CD4-positive, alpha-beta T cell treated with Interleukin-15 for 1 hour (primary cell): ENCODE measurements at places on chromosomes 2 and 18.

DNA sequence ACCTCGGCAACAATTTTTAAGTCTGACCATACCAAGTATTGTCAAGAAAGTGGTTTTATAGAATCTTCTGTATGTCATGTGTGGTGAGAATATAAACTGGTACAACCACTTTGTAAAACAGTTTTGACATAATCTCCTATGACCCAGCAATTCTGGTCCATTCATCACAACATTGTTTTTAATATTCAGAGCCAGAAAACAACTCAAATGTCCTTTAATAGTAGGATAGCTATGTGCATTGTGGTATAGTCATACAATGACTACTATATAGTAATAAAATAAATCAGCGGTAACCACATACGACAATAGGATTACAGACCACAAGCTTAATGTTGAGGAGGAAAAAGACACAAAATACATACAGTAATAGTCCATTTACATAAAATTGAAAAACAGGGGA is 175.2 kb upstream of the SPATS2L start:
- DNase-seq, result no peak

- DNase-seq, result no peak
These were observed 9.0 kb upstream of the SLC20A1 start for GRCh38 chr2:112636605-112637288.

GRCh38 chr18:56112013-56112749 is 524.2 kb upstream of the TCF4 start:
- no peak for DNase-seq

DNA sequence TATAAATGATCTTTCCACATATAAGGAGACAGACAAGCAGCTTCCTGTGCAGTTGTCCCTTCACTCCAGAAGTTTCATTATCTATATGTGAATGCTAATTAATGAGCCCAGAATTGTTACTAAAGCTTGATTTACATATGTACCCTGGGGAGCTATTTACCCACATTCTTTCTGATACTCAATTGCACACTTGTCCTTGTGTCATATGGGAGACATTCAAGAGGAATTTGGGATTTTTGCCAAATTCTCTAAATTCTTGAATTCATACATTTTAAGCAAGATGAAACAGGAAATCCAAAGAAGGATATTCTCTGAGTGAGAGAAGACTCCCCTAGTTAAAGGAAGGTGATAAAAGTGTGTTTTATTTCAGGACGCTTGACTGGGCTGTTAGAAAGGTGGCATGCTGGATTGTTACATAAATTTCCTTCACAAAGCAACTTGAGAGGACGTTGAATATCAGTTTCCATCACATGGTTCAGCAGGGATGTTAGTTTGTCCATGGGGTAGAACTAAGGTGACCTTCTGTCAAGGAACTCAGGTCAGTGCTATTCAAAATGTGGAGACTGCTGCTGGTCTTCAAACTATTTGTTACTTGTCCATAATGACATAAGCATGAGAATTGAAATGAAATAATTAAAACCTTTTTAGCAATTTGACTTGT is 368.2 kb downstream of the IRS1 start:
- DNase-seq, result no peak

DNA sequence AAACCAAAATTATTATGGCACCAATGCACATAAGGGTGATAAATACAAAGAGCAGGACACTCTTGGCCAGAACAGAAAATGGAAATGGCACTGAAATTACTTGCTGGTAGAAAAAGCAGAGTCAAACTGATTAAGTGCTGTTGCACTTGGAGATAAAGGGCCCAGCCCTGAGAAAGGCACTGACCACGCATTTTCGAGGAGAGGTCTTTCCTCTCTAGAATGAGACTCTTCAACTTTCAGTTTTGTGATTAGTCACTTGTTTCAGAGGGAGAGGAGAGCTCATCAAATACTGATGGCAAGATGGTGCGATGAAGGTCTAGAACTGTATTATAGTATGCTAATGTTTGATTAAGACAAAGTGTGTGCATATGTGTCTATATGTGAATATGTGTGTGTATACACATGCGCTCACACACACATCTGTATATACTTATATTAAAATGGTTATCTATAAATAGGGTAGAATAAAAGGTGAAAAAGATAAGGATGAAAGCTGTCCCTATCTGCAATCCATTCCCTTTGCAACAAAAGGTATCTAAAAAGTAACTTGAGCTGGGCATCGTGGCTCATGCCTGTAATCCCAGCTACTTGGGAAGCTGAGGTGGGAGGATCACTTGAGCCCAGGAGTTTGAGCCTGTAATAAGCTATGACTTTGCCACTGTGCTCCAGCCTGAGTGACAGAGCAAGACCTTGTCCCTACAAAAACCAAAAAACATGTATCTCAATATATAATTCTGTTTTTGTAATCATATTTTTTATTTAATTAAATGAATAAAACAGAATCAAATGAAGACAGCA is 48.8 kb upstream of the ZDBF2 start:
- no peak for DNase-seq

- DNase-seq, result no peak
These were observed 490.9 kb downstream of the STK39 start for GRCh38 chr2:167756446-167756845.

DNA sequence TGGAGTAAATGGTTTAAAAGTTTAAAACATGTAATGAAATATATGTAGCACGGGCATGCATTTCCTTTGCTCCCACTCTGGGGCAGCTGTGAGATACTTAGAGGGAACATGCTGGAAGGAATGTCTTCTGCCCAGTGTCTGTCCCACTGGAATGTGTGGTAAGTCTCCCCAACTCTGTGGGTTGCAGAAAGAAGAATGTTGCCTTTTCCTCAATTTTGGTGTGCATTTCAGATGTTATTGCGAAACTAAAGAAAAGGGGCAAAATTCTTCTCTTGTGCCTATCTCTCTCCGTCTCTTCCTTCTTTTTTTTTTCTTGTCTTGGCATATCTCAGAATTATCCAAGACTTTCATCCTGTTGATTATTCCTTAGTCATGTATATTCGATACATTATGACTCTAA is 201.1 kb downstream of the SH3RF3 start:
- no peak for DNase-seq

- peak; percentile 60 for DNase-seq
These were observed 659 bp downstream of the CHMP1B start for GRCh38 chr18:11851806-11852337.

DNA sequence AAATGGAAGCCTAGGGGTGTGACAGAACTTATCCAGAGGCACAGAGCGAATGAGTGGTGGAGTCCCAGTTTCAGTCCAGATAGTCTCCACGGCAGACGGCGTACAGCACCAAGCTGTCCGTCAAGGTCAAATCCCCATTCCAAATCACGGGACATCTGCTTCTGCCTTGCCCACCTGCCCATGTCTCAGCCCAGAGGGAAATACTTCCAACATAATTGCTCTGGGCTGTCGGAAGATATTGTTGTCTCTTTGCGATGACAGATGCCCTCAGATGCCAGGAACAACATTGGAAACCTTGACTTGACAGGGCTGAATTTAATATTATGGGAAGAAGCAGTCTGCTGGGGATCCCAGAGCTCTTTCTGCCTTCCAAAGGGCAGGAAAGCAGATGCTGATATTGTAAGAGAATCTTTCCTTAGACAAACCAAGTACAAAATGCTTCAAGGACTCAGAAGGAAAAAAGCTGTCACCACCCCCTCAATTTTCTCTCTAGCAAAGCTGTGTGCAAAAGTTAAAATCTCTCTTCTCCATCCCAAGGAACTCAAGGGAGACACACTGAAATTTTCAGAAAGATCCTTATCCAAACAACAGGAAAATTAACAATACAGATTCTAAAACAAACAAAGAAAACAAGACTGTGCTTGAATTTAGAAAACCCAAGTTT is 364.0 kb downstream of the LRATD1 start:
- DNase-seq, result no peak

GRCh38 chr18:76232779-76233178 is 262.3 kb downstream of the ZNF516 start:
- DNase-seq, result no peak

DNA sequence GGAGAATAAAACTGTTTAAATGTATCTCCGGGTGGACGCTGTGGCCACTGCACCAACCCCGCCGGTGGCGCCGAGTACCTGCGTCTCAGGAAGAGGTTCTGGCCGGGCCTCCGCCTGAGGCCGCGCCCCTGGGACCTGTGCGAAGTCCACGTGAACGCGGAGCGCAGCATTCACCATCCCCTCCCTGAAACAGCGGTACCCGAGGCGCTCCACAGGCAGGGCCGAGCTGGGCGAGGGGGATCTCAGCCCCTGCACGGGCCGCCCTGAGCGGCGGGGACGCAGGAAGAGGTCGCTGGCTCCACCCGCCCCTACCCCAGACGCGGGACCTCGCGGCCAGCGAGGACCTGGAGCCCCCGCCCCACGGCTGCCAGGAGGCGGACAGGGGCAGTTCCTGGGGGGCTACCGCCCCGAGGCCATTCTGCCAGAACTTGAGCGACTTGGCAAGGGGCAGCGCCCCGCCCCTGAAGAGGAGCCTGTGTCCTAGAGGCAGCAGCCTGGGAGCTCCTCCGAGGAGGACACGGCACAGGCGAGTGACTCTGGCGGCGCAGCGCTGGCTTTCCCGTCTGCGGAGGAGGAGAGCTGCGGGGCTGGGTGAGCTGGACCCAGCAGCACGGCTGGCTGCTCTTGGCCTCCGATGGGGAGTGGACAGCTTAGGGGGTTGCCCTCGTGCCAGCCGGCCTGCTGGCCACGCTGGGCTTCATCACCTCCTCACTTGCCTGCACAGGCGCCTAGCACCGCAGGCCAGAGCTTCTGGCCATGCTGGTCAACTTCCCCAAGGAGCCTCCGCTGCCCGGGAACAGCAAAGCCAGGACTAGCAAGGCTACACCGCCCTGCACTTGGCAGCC is 9.7 kb upstream of the TEKT4 start:
- DNase-seq, result no peak

GRCh38 chr2:149587220-149587949 is at the start of gene MMADHC:
Gene MMADHC, minus strand, starts transcription at chr2:149587775. Its CDS starts 678 bp downstream, at chr2:149587097.
- DNase-seq, result peak; percentile 96

GRCh38 chr18:74795751-74796150 is 198.1 kb downstream of the ZNF407 start:
- DNase-seq, result no peak

DNA sequence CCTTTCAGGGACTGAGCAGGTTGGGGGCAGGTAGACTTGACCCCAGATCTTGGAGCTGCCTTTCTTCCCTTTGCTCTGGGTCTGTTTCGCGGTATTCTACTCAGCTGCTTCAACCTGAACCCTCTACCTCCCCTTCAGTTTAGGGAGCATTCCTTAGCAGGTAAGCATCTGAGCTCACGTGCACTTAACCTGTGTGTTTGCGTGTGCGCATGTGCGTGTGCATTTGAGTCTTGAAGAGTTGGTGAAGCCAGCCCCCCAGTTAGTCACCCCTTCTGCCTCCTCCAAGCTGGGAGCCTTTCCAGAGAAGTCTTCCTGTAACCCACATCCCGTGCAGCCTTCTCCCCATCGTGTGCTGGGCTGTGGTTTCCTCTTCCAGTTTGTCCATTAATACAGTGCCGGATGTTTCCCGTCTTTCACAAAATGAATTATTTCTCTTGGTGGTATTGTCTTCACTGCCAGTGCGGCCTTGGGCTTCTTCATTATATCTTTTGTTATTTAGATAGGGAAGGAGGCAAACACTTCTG is 33.2 kb downstream of the B3GNT2 start:
- DNase-seq, result no peak
